Small intestine (tissue), 16 donors: ENCODE measurements at places on chromosomes 1 and 21.

GRCh38 chr1:63739452-63739851, 34.4 kb upstream of the ROR1 start:
- no peak for DNase-seq

DNA sequence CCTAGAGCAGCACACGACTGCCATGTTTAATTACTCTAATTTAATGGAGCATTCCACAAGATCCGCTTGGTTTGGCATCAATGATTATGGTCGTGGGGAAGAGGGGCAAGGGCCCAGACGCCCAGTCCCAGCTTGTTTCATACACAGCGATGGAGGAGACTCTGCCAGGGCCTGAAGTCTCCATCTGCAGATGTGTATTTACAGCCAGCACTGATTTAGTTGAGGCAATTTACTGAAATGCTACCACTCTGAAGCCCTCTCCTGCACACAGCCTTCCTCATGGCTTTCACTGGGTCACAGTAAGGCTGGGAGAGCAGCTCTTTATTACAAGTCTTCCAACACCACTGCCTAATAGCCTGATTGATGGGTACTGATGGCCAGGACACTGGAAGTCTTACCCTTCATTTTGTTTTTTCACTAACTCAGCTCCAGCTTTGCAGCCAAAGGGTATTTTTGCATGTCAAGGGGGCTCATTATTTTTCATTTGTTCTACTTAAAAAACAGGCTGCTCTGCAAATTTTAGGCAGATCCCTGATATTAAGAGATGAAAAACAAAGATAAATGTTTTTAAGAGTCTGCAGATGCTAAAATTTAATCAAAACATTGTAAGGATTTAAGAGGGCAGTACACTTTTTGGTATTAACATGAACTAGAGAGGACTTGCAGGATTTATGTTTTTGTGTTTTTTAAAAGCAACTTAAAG, 236.3 kb downstream of the SIPA1L2 start:
- DNase-seq, result no peak

GRCh38 chr1:147618771-147619170, 51.6 kb downstream of the ACP6 start:
- DNase-seq, result no peak

- no peak for DNase-seq
These were observed 59.7 kb downstream of the TEX35 start for GRCh38 chr1:178572604-178573003.

DNA sequence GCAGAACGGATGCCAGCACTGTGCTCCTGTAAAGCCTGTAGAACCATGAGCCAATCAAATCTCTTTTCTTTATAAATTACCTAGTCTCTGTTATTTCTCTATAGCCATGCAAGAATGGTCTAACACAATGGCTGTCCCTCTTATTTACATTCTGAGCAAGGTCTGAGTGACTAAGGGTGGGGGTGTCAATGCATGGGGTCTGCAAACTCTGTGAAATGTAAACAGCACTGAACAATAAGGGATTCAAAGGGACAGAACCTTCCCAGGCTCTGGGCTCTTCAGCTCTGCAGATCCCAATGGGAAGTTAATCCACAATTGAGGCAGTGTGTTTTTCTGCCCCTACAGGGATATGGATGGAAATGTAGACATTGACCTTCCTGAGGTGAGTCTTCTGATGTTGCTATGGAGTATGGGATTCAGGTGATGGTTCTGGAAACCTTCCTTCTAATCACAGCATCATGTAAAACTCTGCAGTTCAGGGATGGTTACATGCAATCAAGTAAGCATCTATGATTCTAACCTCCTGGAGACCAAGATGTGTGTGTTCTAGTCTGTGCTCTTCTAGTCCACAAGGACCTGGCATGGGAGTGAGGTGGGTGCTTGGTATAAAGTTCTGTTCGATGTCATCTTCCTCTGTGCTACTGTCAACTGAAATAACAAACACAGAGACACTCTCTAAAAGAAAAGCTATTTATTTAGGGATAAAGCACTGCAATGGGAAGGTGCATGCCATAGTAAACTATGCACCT, 38.6 kb downstream of the CAPN9 start:
- no peak for DNase-seq

DNA sequence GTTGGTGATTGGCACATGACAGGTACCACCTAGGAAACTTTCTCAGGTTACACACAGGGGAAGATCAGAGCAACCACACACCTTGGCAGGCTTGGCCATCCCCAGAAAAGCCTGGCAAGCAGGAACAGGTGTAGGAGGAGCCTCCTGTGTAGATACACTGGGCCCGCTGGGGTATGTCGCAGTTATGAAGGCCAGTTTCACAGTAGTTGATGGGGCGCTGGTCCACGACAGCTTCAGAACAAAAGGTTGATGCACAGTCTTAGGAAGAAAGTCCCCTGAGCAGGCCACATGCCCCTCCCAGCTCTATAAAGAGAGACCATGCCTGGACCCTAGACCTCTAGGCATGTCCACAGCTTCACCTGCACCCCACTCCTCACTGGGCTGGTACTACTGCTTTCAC, 51.6 kb downstream of the NID1 start:
- no peak for DNase-seq

DNA sequence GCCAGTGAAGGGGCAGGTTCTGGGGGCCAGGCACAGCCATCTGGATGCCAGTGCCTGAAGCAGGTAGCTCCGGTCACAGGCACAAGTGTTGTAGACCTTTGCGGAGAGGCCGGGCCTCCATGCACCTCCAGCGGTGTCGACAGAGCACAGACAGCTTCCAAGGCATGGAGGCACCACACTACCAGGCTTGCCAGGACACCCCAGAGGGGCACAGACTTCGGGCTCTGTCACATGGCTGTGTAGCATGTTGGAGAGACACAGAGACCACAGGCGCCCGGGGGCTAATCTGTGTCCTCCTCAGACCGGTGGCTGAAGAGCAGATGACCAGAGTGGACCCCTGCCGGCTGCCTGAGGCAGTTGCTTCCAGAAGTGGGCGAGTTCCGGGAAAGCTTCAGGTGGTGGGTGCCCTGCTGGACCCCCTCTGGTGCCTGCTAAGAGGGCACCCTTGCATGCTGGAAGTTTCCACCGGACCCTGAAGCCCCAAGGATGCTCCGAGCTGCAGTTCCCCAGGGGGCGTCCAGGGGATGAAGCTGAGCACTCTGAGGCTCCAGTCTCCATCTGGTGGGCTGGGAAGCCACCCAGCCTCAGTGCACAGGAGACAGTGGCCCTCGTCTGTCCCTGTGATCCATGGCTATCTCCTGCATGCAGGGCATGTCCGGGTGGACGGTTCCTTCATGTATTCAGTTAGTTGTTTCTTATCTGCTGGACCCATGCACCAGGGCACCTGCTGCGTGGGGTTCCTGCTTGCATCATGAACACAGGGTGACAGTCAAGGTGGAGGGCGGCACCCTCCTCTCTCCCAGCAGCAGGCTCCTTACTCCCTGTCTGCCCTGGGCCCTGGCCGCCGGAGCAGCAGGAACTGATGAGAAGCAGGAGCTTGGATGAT, 82.4 kb downstream of the OBSCN start:
- DNase-seq, result no peak

DNA sequence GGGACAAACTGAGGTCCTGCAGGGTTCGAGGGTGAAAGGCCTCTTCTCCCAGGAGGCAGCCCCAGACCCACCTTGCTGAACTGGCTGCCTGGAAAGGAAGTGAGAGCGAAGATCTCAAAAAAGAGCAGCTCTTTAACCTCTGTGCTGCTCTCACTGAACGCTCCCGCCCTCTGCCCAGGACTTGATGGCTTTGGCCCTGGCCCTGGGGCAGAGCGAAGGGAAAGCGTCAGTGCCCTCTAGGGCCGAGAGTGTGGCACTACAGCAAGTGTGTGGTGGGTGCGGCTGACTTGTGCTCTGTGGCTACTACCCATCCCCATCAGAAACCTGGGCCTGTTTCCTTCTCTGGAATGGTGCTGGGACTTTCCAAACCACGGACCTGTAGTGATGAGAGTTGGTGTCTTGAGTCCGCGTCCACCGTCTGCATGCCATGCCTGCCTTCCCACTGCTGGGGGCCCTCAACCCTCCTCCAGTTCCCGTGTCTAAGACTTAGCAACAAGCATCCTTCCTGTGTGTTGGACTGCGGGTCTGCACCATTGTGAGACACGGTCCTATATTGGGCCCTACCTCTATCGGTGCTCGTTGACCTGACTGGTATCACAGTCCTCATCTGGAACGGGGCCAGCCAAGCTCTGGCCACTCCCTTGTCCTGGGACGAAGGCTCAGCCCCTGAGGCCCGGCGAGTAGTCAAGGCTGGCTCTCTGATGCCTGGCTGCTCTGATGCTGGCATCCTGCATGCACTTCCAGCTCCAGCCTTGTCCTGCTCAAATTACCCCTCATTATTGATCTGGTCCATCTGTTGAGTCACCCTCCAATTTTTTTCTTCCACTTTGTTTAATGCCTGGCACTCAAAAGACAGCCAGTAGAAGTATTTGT, 180.3 kb downstream of the DISC1 start:
- peak; percentile 50 for DNase-seq

- DNase-seq, result no peak
These were observed 54.2 kb upstream of the MCOLN3 start for GRCh38 chr1:85102479-85102878.
